Femur (tissue), 1 donor: ENCODE measurements at places on chromosomes 3 and 15.

GRCh38 chr15:90822204-90822955 is 46.0 kb upstream of the FURIN start:
- DNase-seq: no peak

GRCh38 chr3:94693997-94694640 is 631.3 kb downstream of the NSUN3 start:
- no peak for DNase-seq

DNA sequence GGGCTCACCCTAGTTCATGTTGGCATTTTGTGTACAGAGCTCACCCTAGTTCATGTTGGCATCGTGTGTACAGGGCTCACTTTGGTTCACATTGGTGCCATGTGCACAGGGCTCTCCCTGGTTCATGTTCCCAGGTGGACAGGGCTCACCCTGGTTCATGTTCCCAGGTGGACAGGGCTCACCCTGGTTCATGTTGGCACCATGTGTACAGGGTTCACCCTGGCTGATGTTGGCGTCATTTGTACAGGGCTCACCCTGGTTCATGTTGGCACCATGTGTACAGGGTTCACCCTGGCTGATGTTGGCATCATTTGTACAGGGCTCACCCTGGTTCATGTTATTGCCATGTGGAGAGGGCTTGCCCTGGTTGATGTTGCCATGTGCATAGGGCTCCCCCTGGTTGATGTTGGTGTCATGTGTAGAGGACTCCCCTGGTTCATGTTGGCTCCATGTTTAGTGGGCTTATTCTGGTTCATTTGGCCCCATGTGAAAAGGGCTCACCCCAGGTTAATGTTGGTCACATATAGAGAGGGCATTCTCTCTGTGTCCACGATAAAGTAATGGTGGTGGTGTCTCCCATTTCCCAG is 31.7 kb upstream of the NR2C2 start:
- no peak for DNase-seq

GRCh38 chr3:116667791-116668190 is 41.8 kb upstream of the TUSC7 start:
- no peak for DNase-seq

GRCh38 chr3:12230406-12230805 is 58.5 kb upstream of the PPARG start:
- no peak for DNase-seq

- no peak for DNase-seq
Observed at GRCh38 chr15:56496635-56497034, 31.7 kb upstream of the MNS1 start.

GRCh38 chr3:183391460-183391859 is 37.0 kb downstream of the MCF2L2 start:
- no peak for DNase-seq

- DNase-seq: no peak
Observed at GRCh38 chr3:161253711-161254110, 32.6 kb downstream of the NMD3 start.

- no peak for DNase-seq
Observed at GRCh38 chr3:183117056-183117455, 17.8 kb upstream of the MCCC1 start.

DNA sequence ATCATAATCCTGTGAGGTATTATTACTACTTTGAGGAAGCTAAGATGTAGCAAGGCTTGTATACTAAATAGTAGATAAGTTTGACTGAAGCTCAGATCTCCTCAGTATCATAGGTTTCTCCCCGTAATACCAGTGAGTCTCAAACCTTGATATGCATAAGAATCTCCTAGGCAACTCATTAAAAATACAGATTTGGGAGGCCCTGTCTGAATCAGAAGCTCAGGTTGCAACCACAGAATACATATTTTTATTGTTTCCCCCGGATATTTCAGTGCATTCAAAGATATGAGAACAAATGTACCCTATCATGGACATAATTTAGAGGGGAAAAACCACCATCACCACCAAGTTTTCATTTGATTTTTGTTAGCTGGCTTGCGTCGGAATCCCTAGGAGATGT is 242.1 kb upstream of the C2CD4B start:
- no peak for DNase-seq

- peak; percentile 13 for DNase-seq
Observed at GRCh38 chr15:40909662-40910630, 15.7 kb downstream of the VPS18 start.

DNA sequence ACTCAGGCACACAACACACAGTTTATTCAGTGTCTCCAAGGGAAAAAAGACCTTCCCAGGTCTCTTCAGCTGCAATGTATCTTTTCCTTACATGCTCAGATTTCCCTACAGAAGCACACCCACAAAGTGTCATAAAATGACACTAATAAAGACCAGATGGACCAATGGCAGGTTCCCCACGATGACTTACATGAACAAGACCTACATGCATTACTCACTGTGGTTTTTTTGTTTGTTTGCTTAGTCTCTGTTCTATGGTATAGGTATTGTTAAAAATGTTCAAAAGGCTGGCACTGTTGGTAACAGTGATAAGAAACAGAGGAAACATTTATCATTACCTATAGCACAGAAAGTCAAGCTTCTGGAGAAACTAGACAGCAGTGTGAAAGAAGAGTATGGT is 318.2 kb upstream of the TMCO5A start:
- DNase-seq: no peak

- DNase-seq: no peak
Observed at GRCh38 chr15:43524254-43524845, 6.9 kb downstream of the MAP1A start.

DNA sequence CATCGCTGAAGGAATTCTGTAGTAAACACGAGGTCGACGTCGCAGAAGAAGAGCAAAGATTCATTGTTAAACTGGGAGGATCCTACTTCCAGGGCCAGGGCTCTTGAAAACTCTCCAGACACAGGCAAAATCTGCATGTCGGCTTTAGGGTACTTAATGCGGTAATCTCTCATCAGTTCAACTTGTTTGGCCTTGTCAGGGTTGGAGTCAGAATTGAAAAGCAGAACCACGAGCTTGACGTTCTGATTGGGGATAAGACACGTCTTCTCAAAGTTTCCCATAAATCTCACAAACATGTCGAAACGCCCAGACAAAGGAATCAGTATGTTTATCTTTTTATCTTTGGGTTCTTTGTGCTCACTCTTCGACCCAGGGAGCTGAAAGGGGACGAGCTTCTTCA is 74.0 kb downstream of the CHSY1 start:
- DNase-seq: no peak

DNA sequence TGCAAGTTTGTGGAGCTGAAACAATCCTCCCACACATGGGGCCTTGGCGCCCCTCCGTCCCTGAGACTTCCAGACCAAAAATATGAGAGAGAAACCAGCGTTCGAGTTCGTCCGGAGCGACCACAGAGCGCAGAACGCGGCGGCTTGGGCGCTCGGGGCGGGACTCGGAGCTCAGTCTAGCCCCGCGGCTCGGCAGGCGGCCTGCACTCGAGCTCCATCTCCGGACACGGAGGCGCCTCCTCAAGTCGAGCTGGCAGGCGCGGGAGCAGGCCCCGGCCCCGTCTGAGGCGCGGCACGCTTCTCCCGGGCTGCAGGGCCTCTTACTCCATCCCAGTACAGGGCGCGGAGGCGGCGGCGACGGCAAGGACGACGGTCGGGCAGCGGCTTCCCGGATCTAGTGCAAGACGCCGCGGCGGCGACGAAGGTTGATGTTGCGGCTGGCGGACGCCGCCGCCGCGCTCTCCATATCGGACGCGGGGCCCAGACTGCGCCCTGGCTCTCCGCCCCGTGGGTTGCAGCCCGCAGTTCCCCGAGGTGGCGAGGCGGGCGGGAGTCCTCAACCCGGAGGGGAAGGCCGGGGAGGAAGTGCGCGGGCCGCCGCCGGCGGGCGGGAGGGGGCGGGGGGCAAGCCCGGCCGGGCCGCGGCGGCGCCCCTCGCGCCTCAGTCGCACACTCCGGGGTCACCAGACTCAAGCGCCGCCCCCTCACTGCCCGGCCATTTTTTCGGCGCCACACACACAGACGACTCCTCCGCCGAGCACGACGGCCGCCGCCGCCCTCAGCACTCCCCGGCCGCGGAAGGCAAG is 674 bp downstream of the MSL2 start:
- DNase-seq: no peak

GRCh38 chr15:69059557-69059943 is 45.1 kb downstream of the NOX5 start:
- DNase-seq: no peak

DNA sequence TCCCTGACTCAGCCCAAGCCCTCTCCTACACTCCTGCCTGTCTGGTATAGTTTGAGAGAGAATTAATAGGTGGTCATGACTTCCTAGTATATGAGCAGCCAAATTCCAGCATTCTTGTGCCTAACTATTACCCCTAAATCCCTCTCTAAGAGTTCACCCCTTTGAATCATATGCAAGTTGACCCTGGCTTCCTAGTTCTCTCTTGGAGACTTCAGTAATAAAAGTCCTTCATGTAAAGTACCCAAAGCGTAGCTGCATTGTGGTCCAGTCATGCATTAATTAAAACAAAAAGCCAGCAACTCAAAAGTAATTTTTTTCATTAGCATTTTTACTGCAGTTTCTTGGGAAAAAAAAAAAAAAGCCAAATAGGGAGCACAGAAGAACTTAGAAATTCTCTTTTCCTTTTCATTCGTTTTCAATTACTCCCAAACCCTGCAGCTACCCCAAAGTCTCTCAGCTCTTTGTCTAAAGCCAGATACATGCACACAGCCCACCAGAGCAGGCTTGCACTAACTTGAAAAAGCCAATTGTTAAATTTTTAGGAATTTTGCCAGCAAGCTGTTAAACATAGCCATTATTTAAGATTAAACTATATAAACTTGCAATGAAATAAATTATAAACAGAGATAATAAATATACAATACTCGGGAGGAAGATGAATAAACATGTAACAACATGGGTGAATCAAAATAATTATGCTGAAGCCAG is 50.1 kb upstream of the STT3B start:
- no peak for DNase-seq

GRCh38 chr15:62306851-62307504 is 141.9 kb upstream of the C2CD4B start:
- DNase-seq: peak; percentile 42

DNA sequence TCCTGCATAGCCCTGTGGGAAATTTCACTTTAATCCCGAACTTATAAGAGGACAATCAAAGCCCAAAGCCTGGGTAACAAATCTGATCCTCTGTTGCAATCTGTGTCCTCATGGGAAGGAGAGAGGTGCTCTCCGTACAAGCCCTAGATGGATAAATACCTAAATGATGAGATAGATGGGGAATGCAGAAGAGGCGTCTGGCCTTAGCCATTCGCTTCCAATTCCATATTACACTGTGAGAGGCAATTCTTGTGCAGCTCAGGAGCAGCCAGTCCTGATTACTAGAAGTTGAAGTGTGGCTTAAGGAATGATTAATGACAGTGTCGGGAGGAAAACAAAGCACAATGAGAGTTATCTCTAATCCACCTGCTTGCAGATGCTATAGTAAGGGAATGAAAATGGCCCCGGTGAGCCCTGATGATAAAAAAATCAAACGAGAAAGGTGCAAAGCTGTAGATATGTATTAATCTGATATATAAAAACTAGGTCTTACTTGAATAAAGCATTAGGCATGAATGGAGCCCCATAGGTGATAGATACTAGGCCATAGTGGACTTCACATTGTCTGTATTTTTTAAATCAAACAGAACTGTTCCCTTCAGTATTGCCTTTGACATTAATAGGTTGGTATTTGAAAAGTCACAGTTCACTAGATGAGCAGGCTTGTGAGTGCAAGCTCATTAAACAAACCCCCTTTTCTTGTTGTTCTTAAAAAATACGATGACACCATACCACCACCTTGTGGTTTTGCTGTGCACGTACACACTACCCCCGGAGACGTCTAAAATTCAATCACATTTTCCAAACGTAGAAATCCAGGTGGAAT is 54.2 kb upstream of the TMCO5A start:
- no peak for DNase-seq

- peak; percentile 82 for DNase-seq
Observed at GRCh38 chr3:13009132-13009945, 63.9 kb downstream of the IQSEC1 start.

DNA sequence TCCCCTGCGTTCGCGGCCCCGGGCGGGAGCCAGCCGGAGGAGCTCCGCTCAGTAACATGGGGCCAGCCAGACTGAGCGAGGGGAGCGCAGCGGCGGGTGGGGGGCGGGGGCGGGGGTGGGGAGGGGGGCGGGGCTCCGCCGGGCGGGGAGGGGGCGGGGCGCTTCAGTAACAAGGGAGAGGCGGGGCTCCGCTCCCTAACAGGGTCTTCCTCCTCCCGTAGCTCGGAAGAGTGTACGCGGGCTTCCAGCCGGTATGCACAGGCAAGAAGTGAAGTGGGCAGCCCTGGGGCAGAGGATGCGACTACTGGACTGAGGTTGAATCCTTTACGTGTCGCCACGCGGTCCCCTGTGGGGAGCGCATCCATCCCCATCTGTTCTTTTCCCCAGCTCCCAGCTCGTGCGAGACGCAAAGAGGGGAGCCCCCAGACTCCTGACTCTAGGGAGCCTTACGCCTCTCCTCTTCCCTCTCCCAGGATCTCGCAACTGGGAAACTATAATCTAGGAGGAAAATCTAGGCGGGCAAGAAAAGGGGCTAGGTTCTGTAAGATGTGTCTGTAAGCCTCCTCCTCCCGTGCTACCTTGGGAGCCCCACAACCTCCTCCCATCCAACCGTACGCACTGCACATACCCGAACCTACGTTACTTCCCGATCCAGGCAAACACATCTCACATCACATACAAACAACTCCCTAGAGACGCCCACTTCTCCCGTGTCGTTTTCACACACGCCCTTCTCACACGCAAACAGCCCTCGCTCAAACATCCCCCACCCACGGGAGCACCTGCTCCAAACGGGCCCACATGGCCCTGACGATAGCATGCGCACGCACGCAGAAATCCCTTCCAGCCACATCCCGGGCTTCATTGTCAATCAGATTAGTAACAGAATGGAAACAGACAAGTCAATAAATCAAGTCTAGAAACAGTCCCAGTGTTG is at the start of gene SHF:
Gene SHF (minus strand): TSS at position 73 of the 937 bp plus-strand sequence. CDS start 15 bp downstream, at position 58.
- peak; percentile 84 for DNase-seq

DNA sequence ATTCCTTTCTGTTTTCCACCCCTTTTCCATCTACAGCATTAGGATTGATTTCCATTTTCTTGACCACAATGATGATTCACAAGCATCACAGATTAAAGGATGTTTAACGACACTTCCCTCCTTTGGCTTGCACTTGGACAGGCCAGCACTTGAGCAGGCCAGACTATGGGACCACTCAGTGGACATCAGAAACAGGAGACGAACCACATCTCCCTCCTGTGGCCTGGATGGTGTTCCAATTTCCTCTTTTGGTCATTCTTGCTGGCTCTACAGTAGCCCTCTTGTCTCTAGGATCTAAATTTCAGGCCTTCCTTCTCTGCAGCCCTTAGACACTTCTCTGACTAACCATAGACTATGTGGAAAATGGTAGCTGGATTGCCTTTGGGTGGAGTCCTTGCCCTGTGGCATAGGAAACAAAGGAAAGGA is 78.8 kb upstream of the BOC start:
- DNase-seq: no peak

DNA sequence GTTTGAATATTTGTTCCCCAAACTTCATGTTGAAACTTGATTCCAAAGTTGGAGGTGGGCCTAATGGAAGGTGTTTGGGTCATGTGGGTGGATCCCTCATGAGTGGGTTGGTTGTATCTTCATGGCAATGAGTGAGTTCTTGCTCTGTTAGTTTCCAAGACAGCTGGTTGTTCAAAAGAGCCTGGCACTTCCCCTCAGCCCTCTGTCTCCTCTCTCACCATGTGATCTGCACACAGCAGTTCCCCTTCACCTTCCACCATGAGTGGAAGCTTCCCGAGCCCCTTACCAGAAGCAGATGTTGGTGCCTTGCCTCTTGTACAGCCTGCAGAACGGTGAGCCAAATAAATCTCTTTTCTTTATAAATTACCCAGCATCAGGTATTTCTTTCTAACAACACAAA is 327.1 kb upstream of the SLCO3A1 start:
- DNase-seq: no peak
